ENCODE measurements at places on chromosomes 16 and 17.

GRCh38 chr16:52271088-52271750 is 275.7 kb downstream of the TOX3 start:
- H3K4me3 ChIP-seq, result no peak overlapping the region
- H3K4me1 ChIP-seq, result peaks cover 13% of the 10 kb centered on the region
- H3K36me3 ChIP-seq, result no peaks in the 10 kb centered on the region
- no peak for DNase-seq

- peaks cover under 1% of the 10 kb centered on the region for H3K36me3 ChIP-seq
- no peak for DNase-seq
- peaks cover 29% of the 10 kb centered on the region for H3K4me1 ChIP-seq
- H3K27ac ChIP-seq, result no peak overlapping the region
- no peak overlapping the region for H3K4me3 ChIP-seq
Measured at GRCh38 chr17:80782536-80783427, 208.9 kb upstream of the CHMP6 start.

GRCh38 chr17:6476076-6476809 is 32.0 kb downstream of the PIMREG start:
- no peak overlapping the region for H3K4me3 ChIP-seq
- no peak overlapping the region for H3K27ac ChIP-seq
- peaks cover 14% of the 10 kb centered on the region for H3K27me3 ChIP-seq
- no peaks in the 10 kb centered on the region for H3K36me3 ChIP-seq

DNA sequence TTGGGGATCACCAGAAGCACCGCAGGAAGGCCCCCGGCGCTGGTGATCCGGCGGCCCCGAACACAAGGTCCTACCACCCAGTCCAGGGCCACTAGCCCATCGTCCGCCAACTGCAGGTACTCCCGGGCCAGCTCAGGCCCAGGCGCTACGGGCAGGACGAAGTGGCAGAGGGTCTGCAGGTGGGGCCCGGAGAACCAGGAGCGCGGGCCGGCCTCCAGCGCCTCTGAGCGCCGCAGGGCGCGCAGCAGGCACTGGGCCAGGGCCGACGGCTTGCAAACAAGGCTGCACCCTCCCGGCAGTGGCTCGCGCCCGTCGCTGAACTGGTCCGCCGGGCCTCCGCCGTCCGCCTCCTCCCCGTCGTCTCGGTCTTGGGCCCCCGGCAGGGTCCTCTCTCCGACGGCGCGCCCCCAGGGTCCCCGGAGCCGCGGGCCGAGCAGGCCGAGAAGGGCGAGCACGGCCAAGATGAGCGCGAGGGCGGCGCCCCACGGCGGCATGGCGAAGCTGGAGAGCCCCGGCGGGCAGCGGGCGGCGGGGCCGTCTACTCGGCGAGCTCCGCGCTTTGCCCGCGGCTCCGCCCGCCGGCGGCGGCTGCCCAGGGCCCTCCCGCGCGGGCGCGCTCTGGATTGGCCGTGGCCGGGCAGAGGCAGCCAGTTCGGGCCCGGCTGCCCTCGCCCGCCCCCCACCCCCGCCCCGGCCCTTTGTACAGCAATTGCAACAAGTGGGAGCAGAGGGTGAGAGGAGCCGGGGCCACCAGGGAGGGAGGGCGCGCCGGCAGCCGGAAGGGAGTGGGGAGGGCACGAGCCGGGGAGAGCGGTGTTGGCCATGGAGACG is at the start of gene ABHD15:
Gene ABHD15 (minus strand): TSS at position 565 of the 831 bp plus-strand sequence. CDS start 71 bp downstream, at position 494.
- H3K27ac ChIP-seq, result peak within 1 kb of the TSS; percentile 87
- H3K36me3 ChIP-seq, result peaks cover 9% of the 10 kb centered on the region
- peaks cover 11% of the 10 kb centered on the region for H3K4me1 ChIP-seq
- H3K27me3 ChIP-seq, result peaks cover 35% of the 10 kb centered on the region

DNA sequence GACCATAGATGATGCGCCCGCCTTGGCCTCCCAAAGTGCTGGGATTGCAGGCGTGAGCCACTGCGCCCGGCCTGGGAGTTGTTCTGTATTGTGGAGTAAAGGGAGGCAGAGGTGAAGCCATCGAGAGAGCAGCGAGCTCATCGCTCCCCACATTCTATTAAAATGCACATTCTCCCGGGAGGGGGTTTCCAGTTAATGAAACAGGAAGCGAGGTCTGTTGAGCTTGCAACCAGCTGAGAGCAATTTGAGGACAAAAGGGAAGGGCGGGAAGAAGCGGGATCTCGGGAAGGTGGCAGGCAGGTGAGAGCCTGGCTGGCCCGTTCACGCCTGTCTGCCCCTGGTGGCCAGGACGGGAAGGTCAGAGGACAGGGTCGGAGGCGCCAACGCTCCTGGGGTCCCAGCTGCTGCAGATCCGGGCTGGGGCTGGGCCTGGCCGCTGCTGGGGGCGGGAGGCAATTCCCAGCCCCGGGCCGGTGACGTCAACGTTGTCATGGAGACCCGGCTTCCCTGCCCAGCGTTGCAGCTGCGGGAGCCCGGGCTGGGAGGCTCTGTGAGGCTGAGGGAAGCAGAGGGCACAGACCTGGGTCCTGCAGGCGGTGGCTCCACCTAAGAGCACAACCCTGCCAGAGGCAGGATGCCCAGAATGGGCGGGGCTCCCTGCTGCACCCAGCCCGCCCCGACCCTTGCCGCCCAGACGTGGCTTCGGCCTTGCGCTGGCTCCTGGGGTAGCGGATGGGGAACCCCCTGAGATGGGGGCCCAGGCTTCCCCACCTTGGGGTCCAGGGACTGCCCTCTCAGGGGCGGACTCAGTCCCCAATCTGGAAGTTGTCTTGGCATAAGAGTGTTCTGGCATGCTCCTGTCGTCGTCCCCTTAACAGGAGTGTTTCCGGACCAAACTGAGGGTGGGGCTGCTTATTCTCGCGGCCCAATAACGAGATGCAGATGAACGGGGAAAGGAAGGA is 48.7 kb upstream of the PLCG2 start:
- peaks cover 16% of the 10 kb centered on the region for H3K4me1 ChIP-seq
- H3K36me3 ChIP-seq, result no peaks in the 10 kb centered on the region
- DNase-seq, result peak; percentile 90
- H3K27ac ChIP-seq, result peak overlapping the region; percentile 93
